DMS79 (cell line): ENCODE measurements at places on chromosomes 11 and 22.

DNA sequence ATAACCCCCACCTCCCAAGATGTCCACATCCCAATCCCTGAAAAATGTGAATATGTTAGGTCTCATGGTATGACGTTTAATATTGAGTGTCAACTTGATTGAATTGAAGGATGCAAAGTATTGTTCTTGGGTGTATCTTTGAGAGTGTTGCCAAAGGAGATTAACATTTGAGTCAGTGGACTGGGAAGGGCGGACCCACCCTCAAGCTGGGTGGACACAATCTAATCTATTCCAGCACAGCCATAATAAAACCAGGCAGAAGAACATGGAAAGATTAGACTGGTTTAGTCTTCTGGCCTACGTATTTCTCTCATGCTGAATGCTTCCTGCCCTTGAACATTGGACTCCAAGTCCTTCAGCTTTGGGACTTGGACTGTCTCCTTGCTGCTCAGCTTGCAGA lies 315.5 kb downstream of the GUCY1A2 start:
- no peak for DNase-seq

DNA sequence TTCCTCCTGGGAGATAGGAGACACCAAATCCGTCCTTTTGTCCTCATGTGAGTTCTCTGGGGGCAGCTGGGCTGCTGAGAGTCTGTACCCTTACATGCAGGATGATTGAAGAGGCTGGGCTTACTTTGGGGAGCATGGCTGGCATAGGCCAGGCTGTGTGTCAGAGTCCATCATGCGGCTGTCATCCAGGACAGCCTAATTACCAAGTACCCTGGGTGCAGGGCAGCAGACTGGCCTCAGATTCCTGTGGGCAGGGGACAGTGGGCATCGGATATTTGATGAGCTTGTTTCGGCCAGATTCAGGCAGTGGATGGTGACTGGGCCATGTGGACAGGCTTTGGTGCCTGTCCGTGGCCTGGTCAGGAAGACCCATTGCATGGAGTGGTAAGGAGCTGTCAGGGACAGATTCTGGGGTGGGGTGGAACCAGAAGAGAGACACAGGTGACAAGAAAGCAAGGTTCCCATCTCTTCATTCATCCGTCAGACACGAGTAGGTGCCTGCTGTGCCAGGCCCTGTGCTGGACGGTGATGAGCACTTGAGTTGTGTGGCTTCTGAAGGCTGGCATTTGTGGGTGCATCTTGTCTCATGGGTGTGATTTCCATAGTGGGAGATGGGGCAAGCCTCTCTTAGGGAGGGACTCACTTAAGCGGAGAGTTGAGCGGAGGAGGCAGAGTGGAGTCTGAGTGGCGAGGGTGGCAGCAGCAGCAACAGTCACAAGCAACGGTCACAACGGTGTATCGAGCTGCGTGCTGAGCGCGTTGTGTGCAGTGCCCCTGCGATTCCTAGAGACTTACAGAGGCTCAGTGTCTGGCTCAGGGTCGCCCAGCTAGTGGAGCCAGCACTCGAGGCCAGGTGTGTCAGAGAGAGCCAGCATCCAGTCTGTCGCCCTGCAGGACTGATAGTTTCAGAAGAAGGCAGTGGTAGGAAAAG lies 48.7 kb downstream of the TBC1D22A start:
- DNase-seq: no peak

DNA sequence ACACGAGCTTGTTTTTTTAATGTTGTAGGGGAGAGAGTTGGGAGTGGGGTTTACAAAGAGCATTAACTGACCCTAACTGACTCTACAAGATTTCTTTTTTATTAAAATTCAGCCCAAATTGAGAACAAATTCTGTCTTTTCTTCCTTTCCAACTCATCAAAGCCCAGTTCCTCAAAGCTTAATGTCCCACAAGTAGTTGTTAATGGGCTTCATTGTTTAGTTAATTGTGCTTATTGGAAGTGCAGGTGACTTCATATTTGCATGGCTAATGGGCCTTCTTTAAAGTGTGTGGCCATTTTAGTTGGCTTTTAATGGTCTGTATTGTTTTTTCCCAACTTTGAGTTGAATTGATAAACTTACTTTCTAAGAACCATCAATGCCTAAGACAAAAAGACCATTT lies 39.8 kb downstream of the MPPED2 start:
- no peak for DNase-seq

DNA sequence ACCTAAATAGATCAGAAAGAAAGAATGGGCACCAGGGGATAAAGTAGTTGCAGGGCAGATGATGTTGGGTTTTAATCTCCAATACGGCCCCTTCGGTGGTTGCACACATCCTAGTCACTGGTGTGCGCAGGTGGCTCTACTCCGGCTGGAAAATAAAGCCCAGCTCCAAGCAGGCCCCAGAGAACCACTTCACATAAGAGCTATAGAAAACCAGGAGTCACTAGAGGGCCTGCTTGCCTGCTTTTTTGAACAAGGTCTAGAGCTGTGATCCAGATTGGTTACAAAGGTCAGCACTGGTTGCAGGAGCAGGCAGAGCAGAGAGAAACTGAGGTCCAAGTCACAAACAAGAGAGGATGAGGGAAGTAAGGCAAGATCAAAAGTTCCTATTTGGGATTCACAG lies 41.5 kb upstream of the MS4A8 start:
- no peak for DNase-seq

DNA sequence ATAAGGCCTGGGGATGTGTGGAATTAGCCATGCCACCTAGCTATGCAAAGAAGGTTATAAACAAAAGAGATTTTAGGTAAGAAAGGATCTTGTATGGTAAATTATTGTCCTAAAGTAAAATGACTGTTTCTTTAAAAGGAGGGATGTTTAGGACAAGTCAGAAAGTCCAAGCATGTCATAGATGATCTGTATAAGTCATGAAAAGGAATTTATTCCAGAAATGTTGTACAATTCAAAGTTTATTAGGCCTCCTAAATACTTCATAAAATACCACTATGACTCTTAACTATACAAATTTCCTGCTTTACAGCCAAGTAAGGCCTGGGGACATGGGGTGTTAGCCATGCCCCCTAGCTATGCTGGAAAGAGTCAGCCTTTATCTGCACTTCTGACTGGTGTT lies 22.7 kb downstream of the OR5A2 start:
- DNase-seq: no peak

DNA sequence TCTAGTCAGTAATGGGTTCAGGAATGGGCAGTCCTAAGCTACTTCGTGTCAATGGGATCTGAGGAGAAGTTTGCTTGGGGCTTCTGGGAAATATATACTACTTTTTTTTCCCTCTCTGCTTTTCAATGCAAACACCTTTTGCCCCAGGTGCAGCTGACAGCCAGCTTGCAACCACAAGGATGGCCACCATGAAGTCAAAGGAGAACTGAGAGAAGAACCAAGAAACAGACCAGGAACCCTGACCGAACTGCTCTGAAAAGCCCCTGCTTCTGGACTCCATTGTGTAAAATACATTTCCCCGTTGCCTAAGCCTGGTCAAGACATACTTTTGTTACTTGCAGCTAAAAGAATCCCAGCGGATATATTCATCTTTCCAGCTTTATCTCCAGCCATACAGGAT lies 20.1 kb upstream of the CD44 start:
- no peak for DNase-seq

- DNase-seq: no peak
Observed at GRCh38 chr11:65468874-65469333, 29.9 kb upstream of the MALAT1 start.

DNA sequence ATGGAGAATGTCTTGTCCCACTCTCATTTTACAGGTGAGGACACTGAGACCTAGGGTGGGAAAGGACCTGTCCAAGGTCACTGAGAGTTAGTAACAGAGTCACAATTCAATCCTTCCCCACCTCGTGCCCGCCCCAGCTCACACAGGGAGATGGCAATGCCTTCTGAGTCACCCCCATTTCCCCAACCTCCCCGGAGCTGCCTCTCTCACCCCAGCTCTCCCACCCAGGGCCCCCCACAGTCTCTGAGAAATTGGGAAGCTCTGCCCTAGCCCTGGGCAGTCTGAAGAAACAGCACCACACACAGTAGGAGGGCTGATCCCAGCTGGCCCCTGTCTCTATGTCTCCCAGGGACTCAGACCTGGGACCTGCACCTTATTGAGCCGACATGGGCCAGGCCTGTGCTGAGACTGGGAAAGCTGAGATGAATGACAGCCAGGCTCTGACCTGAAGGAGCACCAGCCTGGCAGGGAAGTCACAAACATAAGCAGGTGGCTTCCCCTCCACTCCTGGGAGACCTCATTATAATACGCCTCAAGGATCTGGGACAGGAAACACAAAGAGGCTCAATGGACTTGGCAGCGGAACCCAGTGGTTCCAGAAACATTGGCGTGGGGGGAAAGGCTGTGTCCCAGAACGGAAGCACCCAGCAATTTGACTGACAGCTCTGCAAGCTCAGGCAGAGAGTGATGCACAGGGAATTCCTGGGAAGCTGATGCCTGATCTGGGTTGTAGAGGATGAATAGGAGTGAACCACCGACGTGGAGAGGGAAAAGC lies 51.0 kb downstream of the CD6 start:
- peak; percentile 11 for DNase-seq

GRCh38 chr11:78313181-78313795 lies 104.3 kb downstream of the GAB2 start:
- DNase-seq: no peak

- DNase-seq: peak; percentile 32
Observed at GRCh38 chr22:46588279-46589140, 31.7 kb upstream of the GRAMD4 start.

DNA sequence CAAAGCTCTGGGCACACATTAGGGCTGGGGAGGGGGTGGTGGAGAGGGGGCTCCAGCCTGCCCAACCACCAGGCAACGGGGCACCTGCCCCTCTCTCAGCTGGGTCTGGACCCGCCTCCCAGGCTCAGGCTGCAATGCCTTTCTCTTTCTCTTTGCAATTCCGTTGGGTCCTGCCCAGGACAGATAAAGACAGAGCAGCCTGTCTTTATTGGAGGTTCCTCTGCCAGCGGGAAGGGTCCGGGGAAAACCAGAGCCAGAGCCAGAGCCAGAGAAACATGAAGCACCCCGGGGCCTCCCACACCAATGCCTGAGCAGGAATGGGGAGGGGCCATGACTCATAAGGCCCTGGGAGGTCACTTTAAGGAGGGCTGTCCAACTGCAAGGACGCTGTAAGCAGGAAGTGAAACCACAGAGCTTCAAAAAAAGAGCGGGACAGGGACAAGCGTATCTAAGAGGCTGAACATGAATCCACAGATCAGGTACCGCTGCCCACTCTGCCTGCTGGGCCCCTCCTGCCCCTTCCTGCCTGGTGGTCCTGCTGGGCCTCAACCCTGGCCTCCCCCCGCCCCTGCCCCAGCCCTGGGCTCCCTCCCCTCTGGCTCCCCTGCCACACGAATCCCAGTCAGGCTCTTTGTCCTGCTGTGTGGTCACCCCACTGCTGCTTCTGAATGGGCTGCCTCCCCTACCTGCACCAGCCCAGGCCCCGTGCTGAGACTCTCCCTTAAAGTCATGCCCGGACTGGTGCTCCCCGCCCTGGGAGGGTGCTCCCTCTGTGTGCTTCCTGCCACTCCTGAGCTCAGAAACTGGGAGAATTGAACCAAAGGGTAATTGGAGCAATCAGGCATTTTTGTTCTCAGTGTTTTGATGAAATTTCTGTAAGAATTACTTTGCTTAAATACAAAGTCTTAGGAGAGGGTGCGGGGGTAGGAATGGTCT lies at the start of gene APOBEC3B:
TSS of gene APOBEC3B (plus strand) at position 356 of the 936 bp plus-strand sequence. CDS start at position 463, 107 bp downstream.
- DNase-seq: peak; percentile 85

DNA sequence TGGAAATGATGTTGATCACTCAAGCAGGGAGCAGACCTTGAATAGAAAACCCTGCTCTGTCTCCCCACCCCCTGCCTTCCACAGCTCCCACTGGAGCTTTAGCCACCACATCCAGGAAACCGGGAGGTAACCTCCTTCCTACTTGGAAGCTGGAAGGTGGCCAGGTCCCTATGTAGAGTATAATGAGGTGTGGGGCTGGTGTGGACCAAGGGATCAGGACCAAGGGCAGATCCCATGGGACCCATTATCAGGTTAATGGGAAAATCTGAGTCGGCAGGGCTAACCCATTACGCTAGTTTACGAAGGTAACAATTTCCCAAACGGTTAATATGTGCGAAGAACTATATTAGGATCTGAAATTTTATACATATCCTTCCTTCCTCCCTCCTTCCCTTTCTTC lies 321.9 kb downstream of the MIAT start:
- no peak for DNase-seq

- no peak for DNase-seq
Observed at GRCh38 chr22:42610186-42610585, 4.5 kb downstream of the POLDIP3 start.

- no peak for DNase-seq
Observed at GRCh38 chr11:19267567-19267966, 26.8 kb upstream of the E2F8 start.

GRCh38 chr11:79290761-79291160 lies 150.1 kb downstream of the TENM4 start:
- DNase-seq: no peak

DNA sequence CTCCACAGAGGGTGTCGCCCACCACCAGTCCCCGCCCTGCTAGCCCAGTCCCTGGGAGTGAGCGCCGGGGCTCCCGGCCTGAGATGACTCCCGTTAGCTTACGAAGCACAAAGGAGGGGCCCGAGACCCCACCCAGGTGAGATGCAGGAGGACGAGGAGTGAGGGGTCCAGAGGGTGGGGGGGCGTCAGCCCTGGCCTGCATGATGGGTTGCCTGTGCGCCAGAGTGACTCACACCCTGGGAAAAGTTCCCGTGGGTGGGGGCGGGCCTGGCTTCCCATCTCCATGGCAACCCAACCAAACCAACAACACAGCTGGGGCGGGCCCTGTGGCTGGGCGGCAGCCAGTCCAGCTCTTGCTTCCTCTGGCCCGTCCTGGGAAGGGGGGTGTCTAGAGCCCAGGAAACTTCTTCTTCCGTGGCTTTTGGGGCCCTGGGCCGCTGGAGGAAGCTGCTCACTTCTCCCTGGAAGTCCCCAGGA lies 4.5 kb downstream of the GAS2L1 start:
- no peak for DNase-seq

GRCh38 chr11:35811783-35812182 lies 132.1 kb upstream of the LDLRAD3 start:
- no peak for DNase-seq

DNA sequence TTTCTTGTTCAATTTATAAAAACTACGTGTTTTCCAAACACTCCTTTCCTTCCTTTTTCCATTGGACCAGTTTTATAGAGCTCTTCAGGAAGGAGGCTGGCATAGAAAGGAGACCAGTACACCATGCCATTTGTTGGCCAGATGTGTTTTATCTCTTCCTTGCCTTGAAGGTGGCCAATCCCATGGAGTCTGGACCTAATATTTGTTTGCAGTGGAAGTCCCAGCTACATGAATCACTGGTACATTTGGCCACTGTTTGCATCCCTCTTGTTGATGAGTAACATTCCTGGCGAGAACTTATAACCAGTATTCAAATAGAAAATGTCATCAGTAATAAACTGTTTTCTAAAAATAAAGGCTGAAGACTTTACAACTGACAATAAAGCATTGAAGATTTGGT lies 110.2 kb downstream of the ANO3 start:
- no peak for DNase-seq
